Fibroblast of pulmonary artery (primary cell): ENCODE measurements at places on chromosomes 7 and 10.
A peak's percentile ranks its signal among the peaks of the same experiment; 100 is the strongest.

- no peak for DNase-seq
Observed at GRCh38 chr10:44013981-44014380, 365.3 kb upstream of the ZNF32 start.

GRCh38 chr10:102581981-102582580 is 62.2 kb upstream of the TRIM8 start:
- no peak for DNase-seq

DNA sequence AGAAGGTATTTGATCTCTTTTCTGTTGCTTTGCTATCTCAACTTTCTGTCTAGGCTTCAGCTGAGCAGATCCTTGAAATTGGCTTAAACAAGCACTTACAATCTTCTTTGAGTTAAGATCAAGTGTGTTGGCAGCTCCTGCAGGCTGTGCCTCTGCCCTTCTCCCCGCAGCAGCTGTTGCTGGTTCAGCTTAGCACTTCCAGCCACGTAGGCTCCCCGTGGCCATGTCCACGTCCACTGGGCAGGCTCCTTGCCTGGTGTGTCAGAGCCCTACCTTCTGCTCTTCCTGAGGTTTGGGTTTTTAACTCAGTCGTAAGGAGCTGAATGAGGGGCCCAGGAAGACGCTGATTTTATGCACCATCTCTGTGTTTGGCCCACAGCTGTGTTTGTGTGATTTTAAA is 47.2 kb downstream of the CAMK1D start:
- DNase-seq: no peak

- peak; percentile 86 for DNase-seq
Observed at GRCh38 chr10:30637881-30638467, 8.4 kb upstream of the LYZL2 start.

- DNase-seq: peak; percentile 13
Observed at GRCh38 chr10:36515319-36515718, 610.1 kb upstream of the ANKRD30A start.
